ENCODE measurements at places on chromosomes 7 and 10.

DNA sequence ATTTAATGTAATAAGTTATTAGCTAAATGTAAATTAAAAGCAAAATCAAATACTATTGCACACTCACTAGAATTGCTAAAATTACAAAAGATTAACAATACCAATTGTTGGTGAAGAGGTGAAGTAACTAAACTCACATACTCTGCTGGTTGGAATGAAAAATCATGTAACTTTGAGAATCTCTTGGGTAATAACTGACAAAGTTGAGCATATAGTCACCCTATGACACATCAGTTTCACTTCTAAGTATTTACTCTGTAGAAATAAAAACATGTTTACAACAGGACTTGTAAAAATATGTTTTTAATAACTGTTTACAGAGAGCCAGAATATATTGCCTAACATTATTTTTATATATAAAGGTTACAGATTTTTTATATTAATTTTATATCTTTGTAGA, 33.6 kb downstream of the CNTNAP2 start:
- no peak for DNase-seq

DNA sequence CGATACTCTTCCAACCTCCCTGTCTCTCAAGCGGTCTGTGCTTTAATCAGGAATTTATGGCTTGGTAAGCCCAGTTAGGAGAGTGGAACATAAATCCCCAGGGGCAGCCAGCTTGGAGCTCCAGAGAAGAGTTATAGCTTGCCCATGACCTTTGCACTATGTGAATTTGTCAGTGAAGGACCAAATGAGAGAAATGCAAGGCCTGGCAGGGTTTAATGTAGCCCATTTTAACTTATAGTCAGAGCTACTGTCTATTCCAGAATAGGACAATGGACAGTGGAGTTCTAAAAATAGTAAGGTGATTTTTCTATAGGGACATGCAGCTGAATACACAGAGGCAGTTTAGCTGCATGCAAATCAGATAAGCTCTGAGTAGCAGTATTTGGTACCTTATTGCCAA, 142.6 kb upstream of the CAV2 start:
- DNase-seq = no peak

DNA sequence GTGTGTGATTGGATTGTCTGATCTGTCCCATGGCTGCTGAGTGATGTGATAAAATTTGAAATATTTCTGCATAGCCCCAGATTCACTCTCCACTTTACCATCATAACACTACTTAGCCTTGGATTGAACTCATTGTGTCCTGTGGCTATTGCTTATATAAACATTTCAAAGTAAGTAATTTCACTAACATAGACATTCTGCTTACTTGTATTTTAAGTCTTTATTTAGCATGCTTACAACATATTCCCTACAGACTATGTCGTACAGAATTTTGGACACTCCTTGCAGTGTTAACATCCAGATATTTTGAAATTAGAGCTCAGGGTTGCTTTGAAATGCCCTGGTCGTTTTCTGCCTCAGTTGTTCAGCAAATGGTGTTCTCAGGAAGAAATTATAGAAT, 117.6 kb downstream of the LRRC4 start:
- no peak for DNase-seq

- DNase-seq = no peak
Measured at GRCh38 chr10:111766464-111766863, 417.1 kb downstream of the GPAM start.

- DNase-seq = no peak
Measured at GRCh38 chr10:47247148-47248059, 52.6 kb upstream of the GDF10 start.

GRCh38 chr10:64041989-64042490, 520.8 kb downstream of the REEP3 start:
- no peak for DNase-seq

GRCh38 chr7:76424413-76425111, at the start of gene ZP3:
Gene ZP3, plus strand, starts transcription at chr7:76424950. Its CDS starts 15 bp downstream, at chr7:76424965.
- DNase-seq = no peak

DNA sequence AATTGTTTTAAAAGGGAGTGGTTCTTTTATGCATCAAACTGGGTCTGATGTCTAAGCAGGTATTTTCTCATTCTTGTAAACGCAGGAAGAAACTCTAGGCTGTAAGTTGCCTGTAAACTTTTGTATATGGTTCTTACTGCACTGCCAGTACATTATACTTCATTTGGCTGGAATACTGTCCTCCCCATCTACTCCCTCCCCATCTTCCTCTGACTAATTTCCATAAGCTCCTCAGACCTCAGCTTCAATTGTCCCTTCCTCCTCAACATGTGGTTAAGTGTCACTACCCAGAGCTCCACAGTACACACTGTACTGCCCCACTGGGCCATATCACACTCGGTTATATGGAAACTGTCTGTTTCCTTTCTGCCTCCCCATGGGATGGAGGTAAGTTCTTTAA, 161.4 kb upstream of the MDFIC start:
- DNase-seq = no peak

DNA sequence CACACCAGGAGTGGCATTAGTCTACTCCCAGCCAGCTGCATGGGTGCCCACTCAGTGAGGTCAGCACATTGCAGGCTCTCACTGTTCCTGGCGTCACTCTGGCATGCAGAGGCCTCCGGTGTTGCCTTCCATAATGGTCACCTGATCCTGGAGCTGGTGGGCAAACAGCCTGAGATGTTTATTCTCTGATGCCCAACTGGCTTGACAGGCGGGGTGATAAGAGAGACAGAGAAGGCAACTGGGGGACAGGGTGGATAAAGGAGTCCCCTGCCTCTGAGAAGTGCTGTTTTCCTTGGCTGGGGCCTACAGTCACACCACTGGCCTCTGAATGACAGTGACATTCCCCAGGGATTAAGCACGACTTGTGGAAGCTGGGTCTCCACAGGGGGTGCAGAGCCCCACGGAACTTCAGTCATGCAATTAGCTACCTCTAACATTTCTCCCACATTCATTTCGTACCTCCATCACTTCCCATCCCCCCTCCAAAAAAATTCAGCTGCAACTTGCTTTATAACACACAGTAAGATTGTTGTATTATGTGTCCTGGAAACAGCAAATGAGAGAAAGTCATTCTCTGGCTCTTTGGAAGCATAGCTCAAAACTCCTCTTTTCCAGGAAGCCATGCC, 7.1 kb upstream of the RBM20 start:
- DNase-seq = no peak

- no peak for DNase-seq
Measured at GRCh38 chr7:148436571-148436970, 154.0 kb upstream of the C7orf33 start.

GRCh38 chr7:26704786-26705185, 159.6 kb downstream of the SKAP2 start:
- DNase-seq = no peak

- DNase-seq = no peak
Measured at GRCh38 chr7:116726713-116727431, 54.9 kb downstream of the MET start.

GRCh38 chr10:97643441-97643985, 3.0 kb downstream of the PI4K2A start:
- no peak for DNase-seq

GRCh38 chr7:129865925-129866201, 86.9 kb downstream of the UBE2H start:
- no peak for DNase-seq

DNA sequence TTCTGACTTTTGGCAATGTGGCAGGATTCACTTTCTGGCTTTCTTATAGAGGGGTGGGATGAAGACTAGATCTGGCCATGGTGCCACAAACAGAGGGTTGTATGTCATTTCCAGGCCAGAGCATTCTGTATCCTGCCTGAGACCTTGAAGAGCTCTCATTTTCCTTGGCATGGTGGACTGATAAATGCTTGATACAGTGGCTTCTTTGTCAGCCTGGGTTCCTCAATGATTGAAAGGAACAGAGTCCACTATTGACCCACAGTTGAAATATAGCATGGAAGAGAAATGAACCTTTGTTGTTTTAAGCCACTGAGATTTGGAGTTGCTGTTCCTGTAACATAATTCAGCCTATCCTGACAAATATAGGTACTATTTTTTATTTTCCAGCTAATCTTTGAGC, 462.7 kb downstream of the SUGCT start:
- DNase-seq = no peak
